ENCODE measurements at places on chromosomes 11 and 22.

DNA sequence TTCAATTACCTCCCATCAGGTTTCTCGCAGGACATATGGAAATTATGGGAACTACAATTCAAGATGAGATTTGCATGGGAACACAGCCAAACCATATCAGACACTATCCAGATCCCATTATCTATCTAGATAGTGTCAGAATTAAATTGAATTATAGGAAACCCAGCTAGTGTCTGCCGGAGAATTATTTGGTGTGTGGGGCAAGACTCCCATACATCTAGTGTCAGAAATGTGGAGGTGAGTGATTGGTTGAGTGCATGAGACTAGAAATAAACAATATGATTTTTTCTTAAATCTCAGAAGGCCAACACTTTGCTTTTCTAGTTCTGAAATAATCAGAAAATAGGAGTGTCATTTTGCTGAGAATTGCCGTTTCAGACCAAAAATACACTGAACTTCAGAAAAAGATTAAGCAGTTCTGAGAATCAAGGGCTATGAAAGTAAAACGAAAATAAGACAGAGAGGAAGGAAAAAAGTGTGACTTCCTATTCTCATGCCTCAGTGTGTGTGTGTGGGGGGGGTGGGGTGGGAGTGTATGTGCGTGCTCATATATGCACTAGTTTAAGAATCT is 21.3 kb downstream of the CASP12 start:
- DNase-seq, result no peak

DNA sequence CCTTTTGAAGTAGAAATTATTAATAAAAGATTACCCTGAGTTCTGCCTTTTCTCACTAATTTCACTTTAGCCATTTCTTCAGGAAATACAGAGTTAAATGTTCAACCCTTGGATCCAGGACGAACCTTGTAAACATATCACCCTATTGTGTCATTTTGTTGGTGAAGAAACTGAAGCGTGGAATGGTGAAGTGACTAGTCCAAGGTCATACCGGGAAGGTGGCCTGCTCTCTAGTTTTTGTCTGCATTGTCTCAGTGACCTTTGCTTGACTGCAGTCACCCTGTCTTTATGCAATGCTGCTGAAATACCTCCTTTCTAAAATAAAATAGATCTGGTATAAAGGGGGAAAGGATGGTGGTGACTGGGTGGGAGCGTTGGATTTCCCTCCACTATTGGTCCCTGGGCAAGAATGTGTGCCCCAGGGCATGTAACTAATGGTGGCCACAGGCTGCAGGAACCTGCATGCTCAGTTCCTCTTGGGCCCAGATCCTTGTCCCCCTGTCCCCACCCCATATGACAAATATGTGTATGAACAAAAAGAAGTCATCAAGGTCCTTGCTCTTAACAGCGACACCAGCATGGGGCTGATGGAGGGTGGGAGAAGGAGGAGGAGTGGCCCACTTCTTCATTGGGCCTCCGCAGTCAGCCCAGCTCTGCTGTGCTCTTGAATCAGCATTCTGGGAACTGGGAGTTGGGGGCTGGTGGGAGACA is 977 bp upstream of the SORL1-AS1 start:
- no peak for DNase-seq

- no peak for DNase-seq
Observed at GRCh38 chr22:44640618-44641155, 61.3 kb upstream of the PRR5 start.

DNA sequence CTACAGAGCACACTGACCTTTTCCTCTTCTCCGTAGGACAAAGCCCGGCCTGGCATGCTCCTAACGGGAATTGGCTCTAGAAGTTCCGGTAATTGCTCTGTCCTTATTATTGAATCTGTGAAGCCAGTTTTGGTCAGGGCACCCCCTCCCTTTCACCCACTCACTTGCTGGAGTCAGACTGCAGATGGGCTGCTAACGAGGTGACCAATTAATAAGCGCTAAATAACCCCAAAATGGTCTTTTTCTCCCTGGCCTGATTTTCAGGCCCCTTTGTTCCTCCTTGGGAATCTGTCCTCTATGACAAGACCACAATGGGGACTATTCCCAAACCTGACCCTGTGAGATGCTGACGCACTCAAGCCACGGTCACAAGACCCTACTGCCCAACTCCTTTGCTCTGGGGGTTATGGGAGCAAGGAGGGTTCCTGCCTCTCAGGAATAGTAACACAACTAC is 610.0 kb upstream of the CADM1 start:
- no peak for DNase-seq

GRCh38 chr11:46457021-46457420 is 65.4 kb upstream of the CHRM4 start:
- no peak for DNase-seq

GRCh38 chr11:6736495-6737121 is 35.2 kb downstream of the OR2AG2 start:
- no peak for DNase-seq

DNA sequence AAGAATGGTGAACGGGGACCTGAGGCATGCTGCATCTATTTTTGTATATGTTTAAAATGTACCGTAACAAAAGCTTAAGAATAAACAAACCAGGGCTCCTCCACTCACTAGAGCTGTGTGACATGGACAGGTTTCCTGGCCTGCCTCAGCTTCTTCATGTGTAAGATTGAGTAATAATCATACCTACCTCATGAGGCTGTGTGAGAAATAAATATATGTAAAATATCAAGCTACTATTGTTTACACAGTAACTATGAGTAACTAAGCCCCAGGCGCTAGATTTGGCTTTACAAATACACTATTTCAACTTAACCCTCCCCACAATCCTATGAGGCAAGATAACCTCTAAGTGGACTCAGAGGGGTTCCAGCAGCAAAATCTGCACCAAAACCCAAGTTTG is 66.4 kb downstream of the SMCO4 start:
- DNase-seq, result no peak

- no peak for DNase-seq
Observed at GRCh38 chr11:6925007-6925577, 1.1 kb upstream of the ZNF215 start.

GRCh38 chr22:19754701-19755144 is 5.9 kb upstream of the TBX1 start:
- DNase-seq, result no peak

DNA sequence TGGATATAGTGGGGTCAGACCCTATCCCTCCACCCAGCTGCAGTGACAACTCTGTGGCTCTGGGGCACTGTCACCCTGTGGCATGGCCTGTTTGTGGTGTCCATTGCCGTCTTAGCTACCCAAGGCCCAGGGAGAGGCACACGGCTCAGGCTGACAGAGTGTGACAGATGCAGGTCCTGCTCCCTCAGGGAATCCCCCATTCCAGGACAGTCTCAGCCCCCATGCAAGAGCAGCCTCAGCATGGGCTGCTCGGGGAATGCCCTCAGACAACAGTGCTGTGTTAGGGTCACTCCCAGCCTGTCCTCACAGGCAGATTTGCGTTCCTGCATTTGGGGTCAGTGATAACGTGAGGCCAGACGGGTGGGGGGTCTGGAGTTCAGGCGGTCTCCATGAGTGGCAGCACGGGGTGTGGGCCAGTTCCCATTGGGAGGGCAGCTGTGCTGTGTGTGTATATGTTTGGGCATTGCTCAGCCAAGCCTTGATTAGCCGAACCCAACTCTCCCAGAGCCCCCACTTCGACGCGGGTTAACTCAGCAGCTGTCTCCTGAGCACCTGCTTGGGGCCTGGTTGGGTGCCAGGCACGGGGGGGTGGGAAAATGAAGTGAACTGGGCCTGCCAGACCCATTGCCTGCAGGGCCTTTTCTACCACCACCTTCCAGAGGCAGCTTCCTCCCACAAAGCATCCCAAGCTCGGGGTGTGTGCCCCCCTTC is 5.3 kb upstream of the KCNQ1OT1 start:
- DNase-seq, result no peak

GRCh38 chr22:26812731-26813130 is 155.3 kb downstream of the MIAT start:
- no peak for DNase-seq

- DNase-seq, result peak; percentile 21
Observed at GRCh38 chr11:11931461-11932055, 76.9 kb downstream of the DKK3 start.

DNA sequence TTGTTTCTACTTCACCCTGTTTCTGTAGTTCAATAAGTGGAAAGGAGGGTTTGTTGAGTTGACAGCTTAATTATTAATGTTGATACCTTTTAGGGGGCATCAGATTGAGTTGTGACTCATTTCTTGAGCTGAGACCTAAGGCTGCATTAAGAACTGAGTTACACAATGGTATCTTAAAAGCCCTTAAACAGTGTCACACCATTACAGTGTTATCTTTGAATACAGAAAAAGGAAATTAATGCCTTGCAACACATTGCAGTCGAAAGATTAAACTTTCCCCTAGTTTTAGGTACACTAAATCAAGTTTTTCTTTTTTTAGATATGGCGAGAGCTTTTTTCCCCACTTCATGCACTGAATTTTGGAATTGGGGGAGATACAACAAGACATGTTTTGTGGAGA is 16.7 kb downstream of the PAFAH1B2 start:
- DNase-seq, result no peak

DNA sequence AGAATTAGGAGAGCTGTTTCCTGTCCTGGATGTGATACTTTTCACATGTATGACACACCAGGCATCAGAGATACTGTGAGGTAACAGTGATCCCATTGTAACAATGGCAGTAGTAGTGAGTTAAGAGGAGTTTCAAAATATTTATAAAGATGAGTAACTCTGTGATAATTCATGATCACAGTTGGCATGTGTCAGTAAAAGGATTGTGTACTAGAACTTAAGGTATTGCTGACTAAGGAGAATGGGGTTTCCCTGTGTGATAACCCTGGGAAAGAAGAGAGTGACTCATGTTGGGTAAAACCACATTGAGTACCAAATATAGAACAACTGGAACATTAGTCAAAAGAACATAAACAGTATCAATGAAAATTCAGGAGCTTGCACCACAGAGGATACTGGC is 22.9 kb upstream of the SLC5A1 start:
- no peak for DNase-seq

- peak; percentile 86 for DNase-seq
Observed at GRCh38 chr22:20430101-20430719, 7.4 kb downstream of the SCARF2 start.

DNA sequence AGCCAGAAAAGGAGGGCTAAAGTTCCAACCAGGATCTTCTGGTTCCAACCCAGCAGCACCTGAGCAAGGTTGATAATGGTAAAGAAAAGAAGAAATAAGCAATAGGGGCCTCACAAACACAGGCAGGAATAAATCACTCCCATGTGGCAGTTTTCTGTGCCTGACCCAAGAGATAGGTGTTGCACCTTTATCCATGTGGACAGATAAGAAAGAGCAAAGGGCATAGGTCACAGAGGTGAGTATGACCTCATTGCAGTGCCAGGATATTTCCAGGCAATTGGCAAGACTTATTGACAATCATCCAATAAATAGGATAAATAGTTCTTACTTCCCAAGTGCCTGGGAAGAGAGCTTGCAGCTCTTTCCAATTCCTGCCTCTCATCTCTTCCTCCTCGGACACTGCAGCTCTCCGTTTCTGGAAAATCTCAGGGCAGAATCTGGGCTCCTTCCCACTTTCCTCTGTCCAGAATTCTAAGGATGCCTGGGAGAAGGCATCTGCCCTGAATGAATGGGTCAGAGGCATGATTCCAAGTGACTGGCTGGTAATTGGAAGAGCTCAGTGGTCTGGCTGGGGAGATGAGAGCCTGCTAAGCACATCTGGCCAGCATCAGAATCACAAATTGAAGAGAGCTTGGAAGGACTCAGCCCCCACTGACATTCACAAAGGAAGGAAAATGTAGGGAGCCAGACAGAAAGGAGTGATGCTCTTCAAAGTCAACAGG is 14.5 kb upstream of the LRRC55 start:
- no peak for DNase-seq

- DNase-seq, result no peak
Observed at GRCh38 chr11:93188726-93189125, 9.1 kb downstream of the SLC36A4 start.

DNA sequence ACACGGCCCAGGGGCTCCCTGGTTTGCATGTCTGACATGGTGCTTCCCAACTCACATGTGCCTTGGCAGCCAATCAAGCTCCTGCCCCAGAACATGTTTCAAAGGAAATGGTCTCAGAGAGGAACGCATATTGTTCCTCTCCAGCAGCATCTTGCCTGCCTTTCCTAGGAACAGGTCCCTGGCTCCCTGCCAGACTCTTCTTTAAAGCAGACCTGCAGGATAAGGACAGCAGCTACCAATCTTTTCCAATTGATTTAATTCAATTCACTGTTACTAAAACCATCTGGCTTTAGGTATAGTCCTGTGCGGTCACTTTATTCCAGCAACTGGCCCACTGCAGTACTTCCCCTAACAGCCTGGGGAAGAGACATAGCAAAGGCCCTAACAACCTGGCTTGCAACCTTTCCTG is 79.9 kb downstream of the AMBRA1 start:
- peak; percentile 86 for DNase-seq

- DNase-seq, result no peak
Observed at GRCh38 chr22:20419664-20419951, 18.0 kb downstream of the SCARF2 start.

Data from lower leg skin (tissue), 4 donors.